ENCODE measurements at places on chromosomes 2 and 18. TPM values are rescaled to one million over a fixed set of nuclear protein-coding genes. Genes with fewer than 3 reads are reported as not detected.

Gene VWA3B
- total RNA-seq, result not detected

- DNase-seq, result no peak
Measured at GRCh38 chr2:197294260-197294659, 16.3 kb downstream of the ANKRD44 start.

DNA sequence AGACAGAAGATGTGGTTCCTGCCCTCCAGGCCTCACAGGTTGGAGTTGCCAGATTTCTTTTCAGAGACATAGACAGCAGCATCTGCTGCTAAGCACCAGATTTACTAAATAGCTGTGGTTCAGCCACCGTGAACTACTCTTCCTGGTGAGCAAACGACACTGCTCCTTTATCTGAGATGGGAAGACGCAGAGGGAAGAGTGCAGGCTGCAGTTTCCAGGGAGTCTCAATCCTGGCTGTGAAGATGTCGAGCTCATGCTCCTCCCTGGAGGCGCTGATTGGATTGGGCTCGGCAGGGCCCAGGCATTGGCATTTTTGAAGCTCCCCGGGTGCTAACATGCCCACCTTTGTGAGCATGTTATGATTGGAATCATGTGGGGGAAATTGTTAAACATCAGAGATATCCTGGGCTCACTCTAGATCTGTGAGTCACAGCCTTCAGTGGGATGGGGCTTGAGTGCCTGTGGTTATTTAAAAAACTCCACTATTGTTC, 314.8 kb downstream of the TSN start:
- DNase-seq, result no peak

DNA sequence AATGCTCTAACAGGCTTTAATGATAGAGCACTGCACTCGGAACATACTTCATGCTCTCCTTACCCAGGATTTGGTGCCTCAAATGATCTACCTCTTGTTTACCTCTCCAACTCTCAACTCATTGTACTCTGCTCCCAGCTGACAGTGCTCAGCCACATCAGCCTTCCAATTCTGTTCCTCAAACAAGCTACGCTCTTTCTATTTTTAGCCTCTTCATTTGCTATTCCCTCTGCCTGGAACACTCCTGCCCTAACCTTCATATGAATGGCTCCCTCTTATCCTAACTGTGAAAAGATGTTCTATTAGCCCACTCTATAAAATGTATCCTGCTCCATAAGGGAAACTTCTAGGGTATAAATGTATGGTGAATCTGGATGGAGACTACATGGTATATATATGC, 42.5 kb downstream of the PIGN start:
- DNase-seq, result no peak

- DNase-seq, result no peak
Measured at GRCh38 chr2:157460897-157461296, 17.0 kb upstream of the CYTIP start.

DNA sequence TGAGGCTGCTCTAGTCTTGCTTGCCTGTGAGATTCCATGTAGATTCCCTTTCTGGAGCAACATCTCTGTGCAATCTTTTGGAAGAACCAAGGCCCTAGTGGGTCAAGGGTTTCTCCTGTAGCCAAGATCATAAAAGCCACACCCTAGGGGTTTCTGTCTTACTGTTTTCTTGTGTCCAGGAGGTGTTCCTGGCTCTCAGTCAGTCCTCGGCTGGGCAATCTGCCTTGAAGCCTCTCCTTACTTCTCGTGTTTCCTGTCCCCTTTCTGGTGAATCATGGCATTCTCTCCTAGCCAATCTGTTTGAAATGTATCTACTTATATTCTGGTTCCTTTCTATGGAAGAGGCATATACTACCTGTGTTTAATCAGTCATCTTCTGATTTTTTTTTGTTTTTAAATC, 484.8 kb upstream of the UBE2E3 start:
- no peak for DNase-seq

Gene MATN3
- 0.52 TPM for total RNA-seq

- DNase-seq, result no peak
Measured at GRCh38 chr2:90077948-90078347, 1386.5 kb downstream of the RPIA start.

Gene MYO7B
- total RNA-seq, result 0.89 TPM

DNA sequence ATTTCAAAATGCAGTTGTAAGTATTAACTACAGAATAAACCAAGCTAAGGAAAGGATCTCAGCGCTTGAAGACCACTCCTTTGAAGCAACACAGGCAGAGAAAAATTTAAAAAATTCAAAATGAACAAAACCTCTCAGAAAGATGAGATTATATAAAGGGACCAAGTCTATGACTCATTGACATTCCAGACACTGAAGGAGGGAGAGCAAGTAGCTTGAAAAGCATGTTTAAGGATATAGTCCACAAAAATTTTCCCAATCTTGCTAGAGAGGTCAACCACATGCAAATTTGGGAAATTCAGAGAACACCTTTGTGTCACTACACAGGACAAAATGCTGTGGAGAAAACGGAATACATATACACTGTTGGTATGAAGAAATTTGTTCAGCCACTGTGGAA, 112.6 kb upstream of the MC4R start:
- no peak for DNase-seq

DNA sequence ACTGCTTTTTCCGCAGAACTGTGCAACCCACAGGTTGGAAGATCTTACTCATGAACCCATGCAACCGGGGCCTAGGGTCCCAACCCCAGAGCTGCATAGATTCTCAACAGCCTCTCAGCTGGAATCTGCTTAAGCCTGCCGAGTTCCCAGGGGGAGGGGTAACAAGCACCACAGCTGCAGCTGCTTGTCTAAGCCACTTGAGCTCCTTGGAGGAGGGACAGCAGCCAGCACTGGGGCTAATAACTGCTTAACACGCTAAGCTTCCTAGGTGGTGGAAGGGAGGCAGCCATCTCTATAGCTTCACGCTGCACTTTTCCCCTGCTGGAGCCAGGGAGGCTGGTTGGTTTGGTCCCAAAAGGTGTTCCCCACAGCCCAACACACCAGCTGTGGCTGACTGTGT, 311.6 kb downstream of the DSC3 start:
- DNase-seq, result no peak

DNA sequence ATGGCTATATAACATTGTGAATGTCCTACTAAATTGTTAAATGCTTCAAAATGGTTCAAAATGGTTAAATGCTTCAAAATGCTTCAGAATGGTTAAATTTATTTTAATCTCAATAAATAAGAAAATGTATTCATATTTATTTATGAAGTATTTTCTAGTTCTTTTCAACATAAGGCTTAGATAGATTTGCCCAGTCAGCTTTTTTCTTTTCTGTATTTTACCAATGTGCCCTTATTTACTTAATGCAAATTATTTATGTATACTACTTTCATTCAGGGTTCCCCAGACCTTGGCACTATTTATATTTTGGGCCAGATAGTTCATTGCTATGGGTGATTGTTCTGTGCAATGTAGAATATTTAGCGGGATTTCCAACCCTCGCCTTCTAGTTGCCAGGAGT, 546.7 kb downstream of the RIT2 start:
- DNase-seq, result no peak

DNA sequence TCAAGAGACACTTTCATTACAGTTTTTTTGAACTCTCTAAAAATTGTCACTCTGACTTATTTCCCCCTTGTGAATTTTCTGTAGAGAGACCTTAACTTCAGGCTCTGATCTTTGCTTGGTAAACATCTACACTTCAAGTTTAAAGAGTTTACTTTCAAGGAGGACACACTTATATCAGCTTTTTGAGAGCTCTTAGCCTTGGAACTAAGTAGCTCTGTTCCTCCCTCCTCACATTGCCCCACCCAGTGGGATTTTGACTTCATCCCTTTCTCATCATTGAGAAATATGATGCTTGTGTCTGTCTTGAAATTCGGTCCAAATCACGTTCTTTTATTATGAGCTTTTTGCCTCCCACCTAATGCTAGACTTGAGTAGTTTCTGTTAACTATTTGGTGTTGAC, 433.4 kb upstream of the MEIS1 start:
- DNase-seq, result no peak

Gene SLC4A3
- total RNA-seq, result 261 TPM

DNA sequence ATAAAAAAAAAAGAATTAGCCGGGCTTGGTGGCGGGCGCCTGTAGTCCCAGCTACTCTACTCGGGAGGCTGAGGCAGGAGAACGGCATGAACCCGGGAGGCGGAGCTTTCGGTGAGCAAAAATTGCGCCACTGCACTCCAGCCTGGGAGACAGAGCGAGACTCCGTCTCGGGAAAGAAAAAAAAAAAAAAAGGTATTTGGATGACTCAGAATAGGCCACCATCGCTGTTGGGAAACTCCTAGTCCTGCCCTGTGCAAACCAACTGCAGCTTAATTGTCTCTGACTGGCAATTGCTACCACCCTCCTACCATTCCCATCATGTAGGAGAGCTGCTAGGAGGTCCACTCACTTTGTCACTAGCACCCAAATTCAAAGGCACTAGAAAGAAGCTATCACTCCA, 43.5 kb downstream of the ATP8B1 start:
- DNase-seq, result no peak

- no peak for DNase-seq
Measured at GRCh38 chr2:25521665-25522387, 151.6 kb downstream of the DTNB start.

Gene PREPL
- 77.4 TPM for total RNA-seq

Gene MEP1B
- not detected for total RNA-seq

Gene CCDC150
- 2.5 TPM for total RNA-seq

Gene LRATD1
- 2.9 TPM for total RNA-seq

Gene GBX2
- not detected for total RNA-seq

GRCh38 chr2:134333646-134334189, 79.8 kb downstream of the MGAT5 start:
- no peak for DNase-seq

Gene TOGARAM2
- total RNA-seq, result 24.8 TPM

- DNase-seq, result no peak
Measured at GRCh38 chr18:22705328-22705727, 227.8 kb upstream of the RBBP8 start.

Gene TRMT61B
- total RNA-seq, result 16.0 TPM

- no peak for DNase-seq
Measured at GRCh38 chr18:65788373-65788772, 37.6 kb downstream of the CDH7 start.

DNA sequence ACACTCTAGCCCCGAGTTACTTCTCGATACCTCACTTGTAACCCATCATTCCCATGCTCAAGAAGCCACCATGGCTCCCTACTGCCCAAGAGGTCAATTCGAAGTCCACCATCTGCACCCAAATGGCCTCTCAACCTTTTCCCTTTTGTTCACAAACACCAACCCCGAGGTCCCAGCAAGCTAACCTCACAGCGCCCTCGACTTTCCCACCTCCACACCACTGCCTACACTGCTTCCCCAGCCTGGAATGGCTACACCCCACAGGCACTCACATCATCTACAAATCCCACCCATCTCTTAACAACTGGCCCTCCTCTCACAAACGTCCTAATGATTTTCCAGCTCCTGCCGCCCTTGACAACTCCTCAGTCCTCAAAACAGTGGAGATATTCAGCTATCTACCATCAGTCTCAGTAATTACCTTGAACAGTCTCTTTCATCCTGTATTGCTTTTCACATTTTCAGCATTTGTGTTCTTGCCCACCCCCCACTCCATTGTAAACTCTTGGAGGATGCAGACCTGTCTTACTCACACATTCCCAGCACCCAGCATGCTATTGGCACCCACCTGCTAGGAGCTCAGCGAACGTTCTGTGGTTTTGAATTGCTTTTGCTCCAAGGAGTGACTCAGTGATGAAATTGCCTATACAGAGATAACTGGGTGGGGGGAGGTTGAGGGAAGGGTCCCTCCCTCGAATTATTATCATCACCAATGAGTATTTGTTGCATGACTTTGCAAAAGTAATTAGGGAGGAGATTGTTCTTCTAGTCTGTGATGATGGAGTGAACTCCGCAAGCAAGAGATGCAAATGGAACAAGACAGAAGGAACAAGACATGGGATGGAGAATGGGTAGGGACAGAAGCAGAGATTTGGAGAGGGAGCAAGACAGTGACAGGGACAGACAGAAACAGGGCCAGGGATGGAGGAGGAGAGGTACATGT, 106.8 kb downstream of the CYP26B1 start:
- no peak for DNase-seq

Gene KIF5C
- total RNA-seq, result 1.4 TPM

GRCh38 chr2:201923436-201924328, 110.0 kb upstream of the FZD7 start:
- DNase-seq, result no peak

GRCh38 chr2:3657881-3658280, at the start of gene ALLC:
ALLC (plus strand) TSS chr2:3658200; CDS start chr2:3671158, 12,958 bp downstream.
- no peak for DNase-seq

GRCh38 chr2:1633936-1634587, 110.3 kb downstream of the PXDN start:
- DNase-seq, result no peak

- DNase-seq, result no peak
Measured at GRCh38 chr18:27244259-27244658, 59.2 kb upstream of the CHST9 start.

DNA sequence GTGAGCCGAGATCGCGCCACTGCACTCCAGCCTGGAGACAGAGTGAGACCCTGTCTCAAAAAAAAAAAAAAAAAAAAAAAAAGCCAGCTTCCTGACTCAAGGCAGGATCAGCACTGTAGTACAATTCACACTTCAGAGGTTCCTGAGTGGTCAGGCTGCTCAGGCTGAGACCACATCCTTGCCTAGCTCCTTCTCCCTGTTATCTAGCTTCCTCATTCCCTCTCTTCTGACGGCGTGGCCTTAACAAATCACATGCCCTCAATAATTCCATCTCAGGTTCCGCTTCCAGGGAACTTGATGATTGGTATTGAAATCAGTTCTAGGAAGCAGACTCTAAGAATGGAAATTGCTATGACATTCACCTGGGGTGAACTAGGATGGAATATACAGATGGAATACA, 29.8 kb upstream of the KDM3A start:
- DNase-seq, result no peak

- no peak for DNase-seq
Measured at GRCh38 chr18:48367557-48367956, 41.6 kb downstream of the ZBTB7C start.

Gene CFAP221
- total RNA-seq, result 0.91 TPM

DNA sequence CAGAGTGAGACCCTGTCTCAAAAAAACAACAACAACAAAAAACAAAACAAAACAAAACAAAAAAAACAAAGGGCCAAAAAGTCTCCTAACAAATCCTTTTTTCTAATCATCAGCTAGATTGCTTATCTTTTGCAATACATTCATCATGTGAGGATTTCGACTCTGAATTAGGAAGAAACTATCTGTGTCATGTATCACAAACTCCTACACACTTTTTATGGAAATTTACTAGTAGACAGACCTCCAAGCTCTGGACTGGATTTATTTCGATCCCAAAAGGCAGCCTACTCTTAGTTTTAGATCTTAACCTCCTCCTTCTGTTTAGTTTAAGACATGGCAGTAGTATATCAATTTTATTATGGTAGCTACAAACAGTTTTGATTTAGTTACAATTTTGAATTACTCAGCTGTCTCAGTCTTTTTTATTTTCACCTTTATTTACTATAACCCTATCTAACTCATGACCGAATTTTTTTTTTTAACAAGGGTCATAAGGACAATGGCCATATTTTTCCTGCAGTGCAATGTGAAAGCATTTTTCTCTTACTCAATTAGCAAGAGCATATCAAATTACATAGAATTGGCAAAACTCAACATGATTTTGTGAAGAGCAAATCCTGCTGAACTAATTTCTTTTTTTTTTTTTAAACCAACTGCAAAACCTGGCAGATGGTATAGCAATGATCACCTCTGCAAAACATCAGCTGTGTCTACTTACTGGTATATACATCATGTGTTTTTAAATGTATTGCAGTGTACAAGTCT, 10.7 kb upstream of the CCDC88A start:
- DNase-seq, result no peak

GRCh38 chr2:105072039-105072438, 34.2 kb downstream of the MRPS9 start:
- no peak for DNase-seq

All from left cardiac atrium (tissue), 4 donors.